ENCODE measurements at places on chromosomes 2 and 18. TPM values are rescaled to one million over a fixed set of nuclear protein-coding genes. Genes with fewer than 3 reads are reported as not detected.

HNMT gene
- total RNA-seq = 92.7 TPM

GRCh38 chr2:167353605-167354280 lies 465.5 kb downstream of the XIRP2 start:
- DNase-seq = no peak

CSRNP3 gene
- total RNA-seq = 7.1 TPM

GRCh38 chr2:33077311-33077710 lies 130.6 kb downstream of the LTBP1 start:
- no peak for DNase-seq

GRCh38 chr2:7407001-7407400 lies 489.8 kb downstream of the RNF144A start:
- DNase-seq = no peak
